Stimulated activated naive B cell treated with anti-CD40 and anti-IgM and Interleukin-4, amounts not matched to agents 10 μg/mL and 1 μg/mL and 100 μg/mL, for 72 hours (primary cell): ENCODE measurements at places on chromosomes 11 and 22.

DNA sequence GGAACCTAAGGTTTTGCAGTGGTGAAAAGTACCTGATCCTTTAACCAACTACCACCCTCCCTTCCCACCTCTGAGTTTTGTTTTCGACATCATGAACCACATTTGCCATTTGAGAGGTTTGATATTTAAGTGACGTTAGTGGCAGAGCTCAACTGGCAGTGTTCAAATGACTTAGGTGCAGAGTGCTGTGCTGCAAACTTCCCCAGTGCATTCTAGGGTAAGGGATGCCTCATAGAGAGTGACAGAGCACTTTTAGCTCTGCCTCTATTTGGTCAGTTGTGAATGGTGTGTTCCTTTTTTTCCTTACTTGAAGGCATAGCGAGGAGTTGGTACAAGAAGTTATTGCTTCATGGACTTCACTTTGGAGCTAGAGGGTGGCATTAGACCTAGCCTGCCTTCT lies 9.4 kb downstream of the BMAL1 start:
- H3K4me1 ChIP-seq, result peaks cover 31% of the 10 kb centered on the region
- no peaks in the 10 kb centered on the region for H3K27me3 ChIP-seq
- peak; percentile 4 for DNase-seq

- H3K36me3 ChIP-seq, result no peaks in the 10 kb centered on the region
- peaks cover 12% of the 10 kb centered on the region for H3K27me3 ChIP-seq
- H3K4me3 ChIP-seq, result no peak overlapping the region
Measured at GRCh38 chr22:39291523-39291922, 27.9 kb downstream of the RPL3 start.

DNA sequence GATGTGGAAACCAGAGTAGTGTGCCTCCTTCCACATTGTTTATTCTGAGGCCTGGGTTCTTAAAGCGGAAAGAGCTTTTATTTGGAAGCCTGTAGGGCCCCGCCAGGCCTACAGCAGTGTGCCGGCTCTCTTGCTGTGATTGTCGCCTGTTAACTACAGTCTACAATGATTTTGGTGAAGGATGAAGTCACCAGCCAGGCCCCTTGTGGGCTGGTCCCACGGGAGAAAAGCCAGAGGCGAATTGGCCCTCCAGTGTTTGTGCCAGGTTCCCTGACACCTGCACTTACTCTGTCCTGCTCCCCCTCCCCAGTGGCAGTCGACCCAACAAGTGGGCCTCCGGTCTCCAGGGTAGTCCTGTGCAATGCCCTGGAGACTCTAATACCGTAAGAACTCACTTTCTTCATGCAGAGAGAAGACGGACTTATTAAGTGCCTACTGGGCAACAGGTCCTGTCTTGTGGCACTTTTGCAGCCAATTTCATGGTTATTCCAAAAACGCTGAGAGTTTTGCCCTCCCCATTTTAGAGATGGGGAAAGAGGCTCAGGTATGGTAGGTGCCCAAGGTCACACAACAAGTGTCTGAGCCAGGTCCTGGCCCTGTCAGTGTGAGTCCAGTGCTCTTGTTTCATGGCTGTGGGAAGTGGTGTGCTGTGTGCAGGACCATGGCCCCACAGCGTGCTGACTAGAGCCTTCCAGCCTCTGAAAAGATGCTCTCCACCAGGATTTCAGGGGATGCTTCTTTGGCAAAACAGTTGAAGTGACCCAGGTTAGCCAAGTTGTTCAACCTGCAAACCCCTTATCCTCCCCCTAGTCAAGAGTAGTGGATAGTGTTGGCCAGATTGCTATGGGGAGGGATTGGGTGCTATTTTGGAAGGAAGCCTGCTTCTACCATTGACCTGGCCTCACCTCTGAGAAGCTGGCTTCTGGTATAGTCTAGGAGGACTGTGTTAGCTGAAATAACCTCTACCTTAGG lies 1.4 kb downstream of the MICAL2 start:
- no peak overlapping the region for H3K27ac ChIP-seq
- H3K27me3 ChIP-seq, result peaks cover 64% of the 10 kb centered on the region
- H3K36me3 ChIP-seq, result no peaks in the 10 kb centered on the region
- no peak for DNase-seq
- peak overlapping the region; percentile 70 for H3K4me3 ChIP-seq

DNA sequence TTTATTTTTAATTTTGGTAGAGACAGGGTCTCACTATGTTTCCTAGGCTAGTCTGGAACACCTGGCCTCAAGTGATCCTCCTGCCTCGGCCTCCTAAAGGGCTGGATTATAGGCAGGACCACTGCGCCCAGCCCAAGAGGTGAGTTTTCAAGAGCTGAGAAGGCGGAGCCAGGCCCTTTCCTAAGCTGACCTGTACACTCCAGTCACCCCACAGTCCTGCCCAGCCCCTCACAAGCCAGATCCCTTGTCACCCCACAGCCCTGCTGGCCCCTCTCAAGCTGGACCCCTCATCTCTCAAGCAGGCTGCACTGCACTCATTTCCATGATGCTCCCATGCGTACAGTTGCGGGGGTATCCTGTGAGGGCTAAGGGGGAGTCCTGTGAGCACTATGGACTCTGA lies 2.9 kb downstream of the DENND6B start:
- H3K4me1 ChIP-seq, result peaks cover 16% of the 10 kb centered on the region
- no peak overlapping the region for H3K4me3 ChIP-seq
- H3K27me3 ChIP-seq, result peaks cover 12% of the 10 kb centered on the region

- H3K4me1 ChIP-seq, result peaks cover 92% of the 10 kb centered on the region
- no peak for DNase-seq
- no peaks in the 10 kb centered on the region for H3K27me3 ChIP-seq
- H3K36me3 ChIP-seq, result peaks cover 35% of the 10 kb centered on the region
Measured at GRCh38 chr22:36378869-36379217, 8.9 kb downstream of the MYH9 start.

DNA sequence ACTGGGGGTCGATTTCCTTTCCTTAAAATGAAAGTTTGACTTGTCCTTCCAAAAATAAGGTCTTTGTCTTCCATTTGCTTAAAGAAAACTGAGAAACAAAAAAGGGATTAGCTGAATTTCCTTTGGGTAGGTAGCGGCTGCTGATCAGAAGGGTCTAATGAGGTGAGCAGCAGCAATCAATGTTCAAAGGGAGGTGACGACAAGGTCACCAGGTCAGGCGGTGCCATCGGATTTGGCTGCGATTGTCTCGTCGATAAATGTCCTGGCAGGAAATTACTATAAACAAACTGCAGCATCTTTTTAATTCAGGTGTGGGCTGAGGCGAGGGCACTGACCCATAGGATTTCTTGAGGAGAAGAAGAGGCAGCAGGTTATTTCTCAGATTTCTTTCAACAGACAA lies 480.1 kb downstream of the NTM start:
- no peaks in the 10 kb centered on the region for H3K27me3 ChIP-seq
- H3K36me3 ChIP-seq, result no peaks in the 10 kb centered on the region
- H3K4me1 ChIP-seq, result no peaks in the 10 kb centered on the region
- H3K4me3 ChIP-seq, result no peak overlapping the region
